ENCODE measurements at places on chromosomes 7 and 10. TPM values are rescaled to one million over a fixed set of nuclear protein-coding genes. Genes with fewer than 3 reads are reported as not detected.

Gene TMEM130
- total RNA-seq: not detected

Gene PTPN20
- total RNA-seq: 0.14 TPM

Gene MMP21
- not detected for total RNA-seq

Gene UCMA
- not detected for total RNA-seq

Gene PWWP2B
- 3.3 TPM for total RNA-seq

All from activated T-cell treated with anti-CD3 and anti-CD28 coated beads, Interleukin-2, amount 50 U/mL, for 4 hours (primary cell).